ENCODE measurements at places on chromosomes 2 and 18.

- DNase-seq = no peak
Measured at GRCh38 chr2:47173986-47174732, 19.1 kb upstream of the STPG4 start.

GRCh38 chr2:147100406-147101035 lies 744.3 kb upstream of the ACVR2A start:
- DNase-seq = no peak

DNA sequence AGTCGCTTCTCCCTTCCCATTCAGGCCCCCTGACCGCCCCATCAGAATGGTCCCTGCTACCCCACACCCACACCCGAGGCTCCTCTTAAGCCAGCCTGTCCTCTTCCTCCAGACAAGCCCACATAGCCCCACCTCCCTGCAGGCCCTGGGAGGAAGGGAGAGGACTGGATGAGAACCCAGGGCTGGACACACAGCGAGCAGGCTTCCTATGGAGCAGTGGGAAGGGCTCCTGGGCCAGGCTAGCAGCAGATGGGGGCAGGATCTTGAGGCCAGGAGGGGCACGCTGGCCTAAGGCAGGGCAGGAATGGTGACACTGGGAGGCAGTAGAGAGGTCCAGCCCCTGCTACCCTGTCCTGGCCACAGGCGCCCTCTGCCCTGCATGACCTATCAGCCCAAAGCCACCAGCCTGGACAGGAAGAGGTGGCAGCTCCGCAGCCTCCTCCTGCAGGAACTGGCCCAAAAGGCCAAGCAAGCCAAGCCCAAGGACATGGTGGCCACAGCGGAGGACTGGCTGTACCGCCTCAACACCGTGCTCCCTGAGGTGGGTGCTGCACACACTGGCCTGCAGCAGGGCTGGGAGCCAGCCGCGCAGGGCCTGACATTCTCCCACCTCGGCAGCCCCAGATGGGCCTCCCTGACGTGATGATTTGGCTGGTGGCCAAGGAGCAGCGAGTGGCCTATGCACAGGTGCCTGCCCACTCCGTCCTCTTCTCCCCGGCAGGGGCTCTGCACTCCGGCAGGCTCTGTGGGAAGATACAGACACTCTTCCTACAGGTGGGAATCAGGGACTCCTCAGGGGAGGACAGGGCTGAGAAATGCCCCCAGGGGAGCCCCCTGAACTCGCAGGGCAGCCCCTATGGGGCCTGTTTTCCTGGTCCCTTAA lies 43.3 kb downstream of the FER1L5 start:
- no peak for DNase-seq

DNA sequence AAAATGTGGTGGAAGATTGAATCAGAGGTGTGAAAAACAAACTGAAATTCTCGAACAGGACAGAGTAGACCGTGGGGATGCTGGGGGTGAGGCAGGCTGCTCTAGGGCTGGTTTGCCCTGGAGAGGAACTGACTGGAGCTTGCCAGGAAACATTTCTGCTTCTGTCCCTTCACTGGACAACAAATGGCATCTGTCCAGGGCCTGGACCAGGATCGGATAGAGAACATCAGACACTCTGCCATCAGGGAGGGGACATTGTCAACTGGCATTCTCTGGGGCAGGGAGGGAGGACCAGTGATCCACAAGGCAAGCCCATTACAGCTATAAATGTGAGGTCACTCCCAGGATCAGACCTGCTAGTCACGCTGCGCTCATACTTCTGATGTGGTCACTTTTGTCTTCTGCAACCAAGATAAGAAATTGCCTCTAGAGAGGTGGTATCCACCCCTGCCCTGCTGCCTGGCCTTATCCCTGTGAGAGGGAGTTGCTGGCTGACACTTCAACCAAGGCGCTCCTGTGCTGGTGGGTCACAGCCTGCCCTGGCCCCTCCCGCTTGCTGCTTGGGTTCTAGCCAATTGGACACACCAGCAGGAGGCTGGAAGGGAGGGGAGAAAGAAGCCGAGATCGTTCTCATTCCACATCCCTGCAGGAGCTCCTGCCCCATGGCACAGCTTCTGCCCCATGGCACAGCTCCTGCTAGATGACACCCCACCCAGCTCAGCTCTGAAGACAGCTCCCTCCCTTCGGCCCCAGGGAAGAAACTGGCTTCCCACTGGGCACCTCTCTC lies 8.7 kb downstream of the NPPC start:
- DNase-seq = no peak

DNA sequence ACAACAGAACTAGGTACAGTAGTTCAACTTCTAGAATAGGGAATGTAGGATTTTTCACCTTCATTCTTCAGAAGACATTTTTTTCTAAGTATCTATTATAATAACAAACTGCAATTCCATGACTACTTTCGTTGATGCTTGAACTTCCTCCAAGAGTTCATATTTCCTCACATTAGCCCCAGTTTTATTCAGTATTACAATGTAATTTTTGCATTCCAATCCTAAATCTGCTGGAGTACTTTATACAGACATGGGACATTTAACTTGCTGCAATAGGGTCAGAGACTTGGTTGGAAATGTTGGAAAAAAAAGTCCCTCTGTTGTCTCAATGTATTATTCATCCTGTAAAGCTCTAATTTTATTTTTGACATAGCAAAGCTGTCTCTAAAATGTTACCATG lies 19.6 kb upstream of the FTCDNL1 start:
- DNase-seq = no peak

GRCh38 chr2:224838335-224838734 lies 122.2 kb upstream of the CCDC195 start:
- DNase-seq = no peak

- DNase-seq = no peak
Measured at GRCh38 chr2:69798909-69799526, 30.4 kb upstream of the GMCL1 start.

DNA sequence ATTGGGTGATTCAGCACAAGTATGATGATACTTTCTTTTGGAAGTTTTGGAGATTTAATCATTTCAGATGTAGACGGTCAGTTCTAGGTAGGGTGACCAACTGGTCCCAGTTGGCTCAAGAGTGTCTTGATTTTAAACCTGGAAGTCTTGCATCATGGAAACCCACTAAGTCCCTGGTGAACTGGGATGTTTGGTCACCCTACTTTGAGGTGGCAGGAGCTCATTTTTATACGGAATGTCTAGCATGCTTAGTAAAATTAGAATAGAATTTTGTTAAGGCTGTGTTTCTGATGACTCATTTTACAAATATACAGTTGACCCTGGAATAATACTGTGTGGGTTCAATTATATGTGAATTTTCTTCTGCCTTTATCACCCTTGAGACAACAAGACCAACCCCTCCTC lies 61.5 kb upstream of the DOCK10 start:
- DNase-seq = no peak

DNA sequence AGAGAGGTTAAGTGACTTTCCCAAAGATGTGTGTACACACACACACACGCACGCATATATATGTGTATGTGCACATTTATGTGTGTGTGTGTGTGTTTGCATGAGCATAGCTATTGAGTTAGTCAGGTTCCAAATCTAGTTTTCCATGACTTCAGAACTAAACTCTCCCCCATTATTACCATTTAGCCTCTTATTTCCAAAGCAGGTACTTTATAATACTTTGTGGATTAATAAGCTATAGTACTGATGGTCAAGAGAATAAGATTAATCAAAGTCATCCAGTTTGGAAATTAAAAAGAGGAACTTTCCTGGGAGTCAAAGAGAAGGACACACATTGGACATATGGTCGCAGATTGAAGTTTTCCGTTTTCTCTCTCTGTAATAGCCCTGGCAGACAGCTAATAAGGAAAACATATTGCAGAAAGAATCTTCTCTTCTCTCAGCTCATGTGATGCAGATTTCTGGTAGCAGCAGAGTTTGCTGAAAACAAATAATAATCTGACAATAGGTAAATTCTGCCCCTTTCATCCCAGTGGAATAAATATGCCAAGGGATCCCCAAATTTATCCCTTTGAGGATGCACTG lies 410.9 kb upstream of the TCF4 start:
- no peak for DNase-seq

- no peak for DNase-seq
Measured at GRCh38 chr18:74818516-74819175, 221.0 kb downstream of the ZNF407 start.

DNA sequence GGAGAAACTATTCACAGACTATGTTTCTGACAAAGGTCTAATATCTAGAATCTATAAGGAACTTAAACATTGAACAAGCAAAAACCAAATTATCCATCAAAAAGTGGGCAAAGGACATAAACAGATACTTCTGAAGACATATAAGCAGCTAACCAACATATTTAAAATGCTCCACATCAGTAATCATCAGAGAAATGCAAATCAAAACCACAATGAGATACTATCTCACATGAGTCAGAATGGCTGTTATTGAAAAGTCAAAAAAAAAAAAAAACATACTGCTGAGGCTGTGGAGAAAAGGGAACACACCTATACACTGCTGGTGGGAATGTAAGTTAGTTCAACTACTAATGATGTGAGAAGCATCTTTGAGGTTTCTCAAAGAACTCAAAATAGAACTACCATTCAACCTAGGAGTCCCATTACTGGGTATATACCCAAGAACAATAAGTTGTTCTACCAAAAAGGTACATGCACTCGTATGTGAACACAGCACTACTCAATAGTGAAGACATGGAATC lies 220.4 kb upstream of the TFPI start:
- no peak for DNase-seq

Data from stimulated activated CD4-positive, alpha-beta T cell treated with anti-CD3 and anti-CD28 coated beads, Interleukin-1b, Interleukin-23, amount 100 ng/mL, for 1 hour (primary cell).